A549 treated with RU486 at 1 μM for 4 hours (cell line): ENCODE measurements at places on chromosomes 11 and 22. TPM values are rescaled to one million over a fixed set of nuclear protein-coding genes. Genes with fewer than 3 reads are reported as not detected.

MAJIN gene
- total RNA-seq = not detected in 5 replicates

SCGB2A2 gene
- not detected in 5 replicates for total RNA-seq

ASPHD2 gene
- 0.83 to 1.3 TPM (median 1.0 TPM) in 5 replicates for total RNA-seq

MRGPRX4 gene
- total RNA-seq = not detected in 5 replicates

CDC45 gene
- 22.2 to 29.4 TPM (median 24.1 TPM) in 5 replicates for total RNA-seq

HIC2 gene
- 2.5 to 3.8 TPM (median 3.1 TPM) in 5 replicates for total RNA-seq

HTR3A gene
- total RNA-seq = not detected in 5 replicates

P4HA3 gene
- total RNA-seq = 29.5 to 52.9 TPM (median 41.6 TPM) in 5 replicates

CREBZF gene
- 15.3 to 33.0 TPM (median 32.6 TPM) in 5 replicates for total RNA-seq

FGF19 gene
- 0.09 to 0.12 TPM in 2 of 5 replicates, not detected in the others for total RNA-seq

CHADL gene
- not detected in 5 replicates for total RNA-seq

UPK3A gene
- total RNA-seq = not detected in 5 replicates

TRPM5 gene
- not detected in 5 replicates for total RNA-seq

MEI1 gene
- total RNA-seq = 0.08 TPM in 1 of 5 replicates, not detected in the others

NECTIN1 gene
- 8.2 to 10.3 TPM (median 9.3 TPM) in 5 replicates for total RNA-seq

C11orf97 gene
- total RNA-seq = not detected in 5 replicates

IL17RA gene
- total RNA-seq = 4.6 to 7.1 TPM (median 6.8 TPM) in 5 replicates

ADM2 gene
- 0.31 to 0.77 TPM (median 0.56 TPM) in 5 replicates for total RNA-seq

APOBEC3H gene
- 0.19 to 0.51 TPM (median 0.34 TPM) in 4 of 5 replicates, not detected in the other for total RNA-seq

SHISA8 gene
- 0.13 to 0.26 TPM (median 0.18 TPM) in 5 replicates for total RNA-seq

GLB1L3 gene
- not detected in 5 replicates for total RNA-seq

TEX12 gene
- not detected in 5 replicates for total RNA-seq

CHRM1 gene
- total RNA-seq = 0.05 TPM in 1 of 5 replicates, not detected in the others

HSPB2 gene
- not detected in 5 replicates for total RNA-seq

A4GALT gene
- 11.8 to 16.0 TPM (median 14.4 TPM) in 5 replicates for total RNA-seq

GRM5 gene
- total RNA-seq = not detected in 5 replicates

GPHA2 gene
- not detected in 5 replicates for total RNA-seq

TBX1 gene
- total RNA-seq = 2.8 to 5.1 TPM (median 4.1 TPM) in 5 replicates

EXPH5 gene
- 0.02 to 0.06 TPM (median 0.04 TPM) in 4 of 5 replicates, not detected in the other for total RNA-seq

NOX4 gene
- total RNA-seq = not detected in 5 replicates

P2RY2 gene
- 7.5 to 12.3 TPM (median 10.2 TPM) in 5 replicates for total RNA-seq

GVQW3 gene
- 0.43 to 1.6 TPM (median 0.87 TPM) in 5 replicates for total RNA-seq

LAYN gene
- total RNA-seq = 4.3 to 5.3 TPM (median 4.9 TPM) in 5 replicates

GRIA4 gene
- not detected in 5 replicates for total RNA-seq

CASP5 gene
- not detected in 5 replicates for total RNA-seq

SYT7 gene
- 0.71 to 1.4 TPM (median 0.88 TPM) in 5 replicates for total RNA-seq

CHRM4 gene
- total RNA-seq = 0.50 to 0.78 TPM (median 0.67 TPM) in 5 replicates

ANGPTL5 gene
- total RNA-seq = 0.05 to 0.14 TPM in 2 of 5 replicates, not detected in the others

GRAP2 gene
- total RNA-seq = not detected in 5 replicates

APOBEC3B gene
- 29.1 to 36.5 TPM (median 30.0 TPM) in 5 replicates for total RNA-seq

TMEM121B gene
- 0.09 to 0.20 TPM (median 0.18 TPM) in 5 replicates for total RNA-seq

MOGAT2 gene
- not detected in 5 replicates for total RNA-seq

SAA1 gene
- 0.25 to 1.1 TPM (median 0.49 TPM) in 4 of 5 replicates, not detected in the other for total RNA-seq

FERMT3 gene
- 1.0 to 3.1 TPM (median 1.7 TPM) in 5 replicates for total RNA-seq

OR5A1 gene
- total RNA-seq = not detected in 5 replicates

STK33 gene
- total RNA-seq = 2.5 to 5.6 TPM (median 3.5 TPM) in 5 replicates

IL10RA gene
- total RNA-seq = 0.05 TPM in 1 of 5 replicates, not detected in the others

WT1 gene
- 4.9 to 6.5 TPM (median 6.4 TPM) in 5 replicates for total RNA-seq

TPH1 gene
- 0.01 to 0.14 TPM (median 0.02 TPM) in 3 of 5 replicates, not detected in the others for total RNA-seq

RBFOX2 gene
- total RNA-seq = 27.8 to 34.8 TPM (median 31.5 TPM) in 5 replicates

RTN3 gene
- total RNA-seq = 80.8 to 111 TPM (median 107 TPM) in 5 replicates
